T1000 (cell line): ENCODE measurements at places on chromosomes 13 and 19.

- peak; percentile 25 for DNase-seq
These were observed 102.5 kb downstream of the COL4A2 start for GRCh38 chr13:110409581-110409992.

GRCh38 chr19:245457-245856 is 45.7 kb downstream of the PLPP2 start:
- DNase-seq: no peak

DNA sequence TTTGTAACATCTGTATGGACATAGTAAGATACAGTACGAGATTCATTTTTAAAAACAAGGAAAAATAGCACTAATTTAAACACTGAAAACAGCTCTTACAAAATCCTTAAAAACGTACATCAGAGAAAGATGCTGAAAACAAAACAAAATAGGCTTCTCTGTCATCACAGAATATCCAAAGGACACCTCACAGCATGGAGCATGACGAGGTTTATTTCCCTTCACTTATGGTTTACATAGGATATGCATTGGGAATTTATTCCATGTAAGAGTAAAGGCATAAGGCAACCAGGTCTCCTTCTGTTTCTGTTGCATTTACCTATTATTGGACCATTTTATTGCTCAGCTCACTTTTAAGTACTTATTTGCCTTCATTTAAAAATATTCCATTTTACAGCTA is 3.0 kb downstream of the KCTD12 start:
- DNase-seq: no peak

DNA sequence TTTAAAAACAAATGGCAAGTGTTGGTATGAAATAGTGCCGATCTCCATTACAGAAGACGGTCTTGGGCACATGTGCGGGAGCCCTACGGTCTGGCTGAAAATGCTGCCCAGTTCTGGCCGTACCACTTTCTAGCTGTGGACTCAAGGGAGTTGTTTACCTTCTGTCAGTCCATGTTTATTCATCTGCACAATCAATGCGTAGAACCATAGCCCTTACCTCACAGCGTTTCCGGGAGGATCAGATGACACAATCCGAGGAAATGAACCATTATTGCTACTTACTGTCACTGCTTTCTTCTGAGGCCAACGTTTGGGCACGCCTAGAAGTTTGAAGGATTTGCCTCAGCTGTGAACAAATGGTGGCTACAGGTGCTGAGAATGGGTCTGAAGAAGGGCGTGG is 31.2 kb downstream of the GADD45B start:
- no peak for DNase-seq

GRCh38 chr19:33302974-33303790 is 848 bp upstream of the CEBPA start:
- no peak for DNase-seq

DNA sequence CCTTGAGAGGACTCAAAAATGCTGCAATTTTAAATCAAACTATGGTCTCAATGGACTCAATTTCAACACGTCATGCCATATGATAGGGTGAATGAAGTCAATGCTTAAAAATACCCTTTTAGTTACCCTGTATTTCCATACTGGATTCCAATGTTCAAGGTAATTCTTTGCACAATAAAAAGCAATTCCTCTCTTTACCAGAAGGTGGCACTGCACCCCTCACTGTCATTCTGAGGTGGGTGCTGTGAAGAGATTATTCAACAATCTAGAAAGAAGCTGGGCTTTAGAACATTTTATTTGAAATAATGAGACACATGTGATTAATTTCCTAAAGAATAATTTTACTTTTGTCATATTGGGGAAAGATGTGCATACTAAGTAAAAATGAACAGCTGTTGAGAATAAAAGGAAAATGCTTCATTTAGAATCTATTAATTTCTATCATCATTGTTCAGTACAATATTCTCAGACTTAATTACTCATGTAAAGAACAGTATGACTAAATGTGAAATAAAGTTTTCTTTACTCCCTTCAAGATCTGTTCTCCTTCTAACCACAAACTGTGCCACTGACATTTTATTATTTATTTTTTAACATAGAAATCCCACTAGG is 789.1 kb downstream of the GPC5 start:
- DNase-seq: no peak

DNA sequence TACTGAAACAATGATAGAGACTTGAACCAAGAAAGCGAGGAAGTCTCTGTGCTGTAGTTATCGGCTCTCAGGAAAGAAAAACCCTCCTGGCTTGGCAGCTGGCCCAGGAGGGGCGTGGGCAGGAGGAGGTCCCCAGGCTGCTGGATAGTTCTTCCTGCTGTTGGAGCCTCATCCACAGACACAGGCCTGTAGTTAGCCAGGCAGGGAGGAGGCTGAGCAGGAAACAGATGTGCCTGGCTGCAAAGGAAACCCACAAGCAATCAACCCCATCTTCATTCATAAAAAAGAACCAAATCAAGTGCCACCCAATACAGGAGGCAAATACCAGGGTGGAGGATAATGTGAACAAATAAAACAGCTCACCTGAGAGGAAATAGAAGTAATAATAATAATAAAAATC is 86.2 kb downstream of the IRS2 start:
- DNase-seq: no peak

- no peak for DNase-seq
These were observed 1.5 kb downstream of the TTC9B start for GRCh38 chr19:40216777-40217026.

DNA sequence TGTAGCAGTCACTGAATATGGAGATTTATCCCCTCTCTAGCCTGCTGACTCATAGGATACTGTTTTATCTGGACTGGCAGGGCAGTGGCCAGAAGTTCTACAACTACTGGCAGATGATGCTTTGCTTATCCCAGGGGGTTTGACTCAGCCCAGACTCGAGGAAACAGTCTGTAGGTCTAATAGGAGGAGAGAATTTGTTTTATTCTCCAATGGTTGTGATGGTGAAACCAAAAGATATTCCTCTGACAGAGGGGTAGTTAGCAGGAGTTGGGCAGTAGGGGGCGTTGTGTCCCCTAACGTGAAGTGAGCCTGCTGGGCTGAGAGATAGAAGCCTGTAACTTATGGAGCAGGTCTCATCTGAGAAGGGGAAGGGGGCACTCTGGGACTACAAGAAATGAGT is 74.9 kb downstream of the WTIP start:
- DNase-seq: no peak

DNA sequence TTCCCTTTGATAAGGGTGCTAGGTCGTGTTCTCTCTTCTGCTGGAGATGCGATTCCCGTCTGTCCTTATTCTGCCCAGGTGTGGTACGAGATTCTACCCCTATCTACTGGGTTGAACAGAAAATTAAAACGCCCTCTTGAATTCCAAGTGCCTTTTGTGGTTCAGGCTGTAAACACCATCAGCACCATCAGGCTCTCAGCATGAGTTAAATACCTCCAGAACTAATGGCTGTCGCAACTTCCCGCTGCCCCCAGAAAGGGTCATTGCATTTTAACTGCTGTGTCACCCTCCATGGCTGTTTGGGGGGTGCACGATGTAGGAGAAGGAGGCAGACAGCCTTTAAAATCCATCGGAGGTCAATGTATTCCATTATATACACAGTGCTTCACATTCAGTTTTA is 177.4 kb downstream of the OXGR1 start:
- DNase-seq: no peak

DNA sequence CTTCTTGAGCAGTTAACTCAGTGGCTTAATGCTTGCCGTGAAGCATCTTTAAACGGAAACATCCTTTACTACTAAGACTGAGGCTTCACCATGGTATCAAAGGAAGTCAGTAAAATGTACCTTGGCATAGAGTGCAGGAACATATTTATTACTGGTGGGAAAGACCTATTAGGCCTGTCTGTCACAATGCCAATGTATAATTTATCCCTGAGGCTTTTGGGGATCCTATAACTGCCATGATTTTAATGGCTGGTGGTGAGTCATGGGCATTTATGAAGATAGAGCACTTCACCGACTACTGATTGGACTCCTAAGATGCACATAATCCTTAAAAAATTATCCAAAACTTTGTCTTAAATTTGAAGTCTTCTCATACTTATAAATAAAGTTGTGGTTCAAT is 79.6 kb downstream of the FGF14 start:
- DNase-seq: no peak

- DNase-seq: no peak
These were observed 44.4 kb upstream of the USE1 start for GRCh38 chr19:17170538-17171297.

DNA sequence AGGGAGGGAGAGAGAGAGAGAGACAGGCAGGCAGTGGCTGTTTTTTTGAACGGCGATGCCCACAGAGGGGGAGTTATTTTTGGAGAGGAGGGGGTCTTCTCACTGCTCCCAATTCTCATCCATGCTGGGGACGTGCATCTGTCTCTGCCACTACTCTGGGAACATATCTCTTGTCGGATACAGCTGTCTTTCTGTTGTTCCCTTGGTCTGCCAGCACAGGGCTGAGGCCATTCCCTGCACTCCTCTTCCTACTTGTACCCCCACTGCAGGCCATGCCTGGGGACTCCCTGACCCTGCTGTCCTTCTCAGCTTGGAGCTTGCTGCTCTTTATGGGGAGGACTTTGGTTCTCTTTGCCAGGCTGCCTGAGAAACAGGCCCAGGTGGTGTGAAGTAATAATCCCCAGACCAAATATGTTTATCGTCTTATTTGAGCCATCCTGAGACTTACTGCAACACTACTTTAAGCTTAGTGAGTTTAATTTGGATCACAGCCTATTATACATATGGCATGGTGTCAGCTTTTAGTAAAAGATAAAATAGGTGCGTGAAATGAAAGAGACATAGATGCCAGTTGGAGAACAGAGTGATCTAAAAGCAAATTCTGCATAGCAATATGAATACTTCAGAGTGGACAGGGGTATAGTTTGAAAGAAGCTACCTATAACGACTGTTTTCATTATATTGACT is 19.1 kb downstream of the LRCH1 start:
- DNase-seq: no peak

- no peak for DNase-seq
These were observed 7.1 kb upstream of the IFT88 start for GRCh38 chr13:20559659-20560356.

DNA sequence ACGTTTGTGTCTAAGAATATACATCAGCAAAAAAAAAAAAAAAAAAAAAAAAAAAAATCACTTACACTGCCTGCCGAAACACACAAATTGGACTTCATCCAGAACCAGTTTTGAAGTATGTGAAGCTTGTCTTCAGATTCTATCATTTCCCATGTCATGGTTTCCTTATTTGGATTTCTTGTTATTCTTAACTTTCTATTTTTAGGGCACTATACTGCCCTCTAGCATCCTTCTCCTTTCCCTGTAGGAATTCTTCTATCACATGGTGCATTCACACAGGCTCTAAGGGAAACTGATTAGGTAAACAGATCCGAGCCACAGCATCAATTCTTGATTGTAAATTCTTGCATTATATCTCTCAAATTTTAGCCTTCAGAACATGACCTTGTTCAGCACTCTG is 1507.5 kb downstream of the OLFM4 start:
- no peak for DNase-seq

- DNase-seq: no peak
These were observed 102.0 kb downstream of the DCLK1 start for GRCh38 chr13:36029166-36029565.

DNA sequence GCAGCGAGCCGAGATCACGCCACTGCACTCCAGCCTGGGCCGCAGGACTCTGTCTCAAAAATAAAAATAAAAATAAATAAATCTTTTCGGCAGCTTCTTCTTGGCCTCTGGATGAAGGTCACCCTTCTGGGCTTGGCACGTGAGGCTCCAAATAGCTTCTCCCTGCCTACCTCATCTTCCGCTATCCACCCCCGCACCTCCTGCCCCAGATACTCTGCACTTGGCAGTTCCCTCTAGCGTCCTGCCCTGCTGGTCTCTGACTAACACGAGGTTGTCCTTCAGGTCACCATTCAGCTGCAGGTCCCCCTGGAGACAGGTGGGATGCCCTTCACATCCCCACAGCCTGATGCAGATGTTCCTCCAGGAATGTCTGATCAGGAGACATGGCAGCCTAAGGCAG is 8.5 kb upstream of the CCL25 start:
- no peak for DNase-seq

DNA sequence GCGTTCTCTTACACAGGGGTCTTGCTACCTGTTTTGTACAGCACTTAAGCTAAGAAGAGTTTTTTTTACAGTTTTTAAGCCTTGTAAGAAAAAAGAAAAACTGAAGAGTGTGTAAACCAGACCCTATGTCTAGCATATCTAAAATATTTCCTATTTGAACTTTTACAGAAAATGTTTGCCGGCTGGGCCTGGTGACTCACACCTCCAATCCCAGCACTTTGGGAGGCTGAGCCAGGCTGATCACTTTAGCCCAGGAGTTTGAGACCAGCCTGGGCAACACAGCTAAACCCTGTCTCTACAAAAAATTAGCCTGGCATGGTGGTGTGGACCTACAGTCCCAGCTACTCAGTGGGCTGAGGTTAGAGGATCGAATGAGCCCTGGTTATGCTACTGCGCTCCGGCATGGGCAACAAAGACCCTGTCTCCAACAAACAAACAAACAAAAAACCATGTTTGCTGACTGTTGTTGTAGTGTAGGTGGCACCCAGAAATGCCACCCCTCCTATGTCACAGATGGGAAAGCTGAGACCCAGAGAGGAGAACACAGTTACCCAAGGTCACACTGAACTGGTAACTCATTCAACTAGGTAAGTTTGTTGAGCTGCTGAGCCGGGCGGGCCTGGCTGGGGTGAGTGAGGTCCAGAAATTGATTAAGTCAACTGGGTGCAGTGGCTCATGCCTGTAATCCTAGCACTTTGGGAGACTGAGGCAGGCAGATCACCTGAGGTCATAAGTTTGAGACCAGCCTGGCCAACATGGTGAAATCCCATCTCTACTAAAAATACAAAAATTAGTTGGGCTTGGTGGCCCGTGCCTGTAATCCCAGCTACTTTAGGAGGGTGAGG is 1.9 kb upstream of the VASP start:
- no peak for DNase-seq

DNA sequence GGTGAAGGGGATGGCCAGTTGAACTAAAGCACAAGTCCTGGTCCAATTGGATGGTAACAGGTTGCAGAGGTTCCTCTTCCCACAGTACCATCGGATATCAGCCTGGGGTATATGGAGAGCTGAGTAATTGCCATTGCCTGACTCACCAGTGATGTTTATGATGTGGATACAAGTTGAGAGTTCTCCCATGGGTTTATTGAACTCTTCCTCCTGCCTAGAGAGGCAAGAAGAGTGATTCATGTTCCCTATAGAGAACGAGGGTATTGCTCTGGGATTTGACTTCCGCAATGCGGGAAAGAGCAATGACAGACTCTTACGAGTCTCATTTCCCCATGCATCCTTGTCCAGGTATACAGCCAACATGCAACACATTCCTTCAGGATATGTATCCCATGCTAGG is 111.3 kb upstream of the PCDH9 start:
- no peak for DNase-seq

DNA sequence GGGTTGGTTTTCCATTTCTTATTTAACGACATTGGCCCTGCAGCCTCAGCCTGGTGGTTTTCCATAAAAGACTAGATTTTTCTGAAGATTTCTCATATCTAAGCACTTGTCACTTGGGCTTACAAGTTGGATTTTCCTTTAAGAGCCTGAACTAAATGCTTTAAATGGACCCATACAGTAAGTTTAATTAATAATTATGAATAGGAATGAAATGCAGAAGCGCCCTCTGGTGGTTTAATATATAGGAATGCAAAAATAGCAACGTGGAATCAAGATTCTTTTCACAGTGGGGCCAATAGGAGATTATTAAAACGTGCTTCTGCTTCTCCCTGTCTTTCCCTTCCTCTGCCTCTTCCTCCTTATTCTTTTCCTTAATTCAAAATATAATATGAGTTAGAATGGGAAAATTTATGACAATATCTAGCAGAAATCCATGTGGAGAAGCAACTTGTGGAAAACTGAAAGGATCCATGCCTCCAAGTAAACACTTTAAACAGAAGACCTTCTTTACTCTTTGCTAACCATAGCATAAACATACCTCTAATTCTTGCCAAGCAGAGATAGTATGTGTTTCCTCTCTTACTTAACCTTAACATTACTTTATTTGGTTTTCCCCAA is 324.0 kb downstream of the GPC5 start:
- no peak for DNase-seq
